Fibroblast of skin of right quadriceps (primary cell): ENCODE measurements at places on chromosomes 4 and X.

DNA sequence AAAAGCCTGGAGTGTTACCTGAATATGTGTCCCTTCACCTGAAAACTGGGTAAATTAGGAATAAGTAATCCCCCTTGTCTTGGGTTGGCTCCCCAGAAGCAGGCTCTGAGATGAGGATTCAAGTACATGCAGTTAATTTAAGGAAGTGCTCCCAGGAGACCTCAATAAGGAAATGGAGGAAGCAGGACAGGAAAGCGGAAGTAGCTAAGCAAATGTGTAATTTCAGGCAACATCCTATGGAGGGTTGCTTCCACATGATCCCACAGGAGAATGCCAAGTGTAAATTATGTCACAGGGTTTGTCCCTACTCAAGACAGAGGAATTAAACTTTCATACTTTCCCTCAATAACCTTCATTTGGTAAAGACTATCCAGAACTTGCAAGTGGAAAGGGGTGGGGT lies 48.1 kb upstream of the ARHGEF6 start:
- no peak for DNase-seq

GRCh38 chr4:10164877-10165283 lies 48.3 kb upstream of the WDR1 start:
- peak; percentile 22 for DNase-seq

DNA sequence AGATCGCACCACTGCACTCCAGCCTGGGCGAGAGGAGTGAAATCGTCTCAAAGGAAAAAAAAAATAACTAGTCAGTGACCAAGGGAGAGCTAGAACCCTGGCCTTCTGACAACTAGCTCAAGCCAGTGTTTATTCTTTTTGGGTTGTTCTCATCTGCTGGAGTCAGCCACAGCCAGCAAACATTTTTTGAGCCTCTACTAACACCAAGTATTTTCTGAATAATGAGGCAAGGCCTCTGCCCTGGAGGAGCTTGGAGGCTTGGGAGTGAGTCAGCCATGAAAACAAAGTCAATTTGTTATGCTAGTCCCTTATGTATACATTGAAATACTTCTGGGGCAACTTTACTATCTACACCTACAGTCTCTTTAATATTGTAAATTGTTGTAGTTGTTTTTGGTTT lies 46.5 kb downstream of the TMA16 start:
- DNase-seq: peak; percentile 66

GRCh38 chrX:6026429-6026828 lies 202.2 kb downstream of the NLGN4X start:
- no peak for DNase-seq

DNA sequence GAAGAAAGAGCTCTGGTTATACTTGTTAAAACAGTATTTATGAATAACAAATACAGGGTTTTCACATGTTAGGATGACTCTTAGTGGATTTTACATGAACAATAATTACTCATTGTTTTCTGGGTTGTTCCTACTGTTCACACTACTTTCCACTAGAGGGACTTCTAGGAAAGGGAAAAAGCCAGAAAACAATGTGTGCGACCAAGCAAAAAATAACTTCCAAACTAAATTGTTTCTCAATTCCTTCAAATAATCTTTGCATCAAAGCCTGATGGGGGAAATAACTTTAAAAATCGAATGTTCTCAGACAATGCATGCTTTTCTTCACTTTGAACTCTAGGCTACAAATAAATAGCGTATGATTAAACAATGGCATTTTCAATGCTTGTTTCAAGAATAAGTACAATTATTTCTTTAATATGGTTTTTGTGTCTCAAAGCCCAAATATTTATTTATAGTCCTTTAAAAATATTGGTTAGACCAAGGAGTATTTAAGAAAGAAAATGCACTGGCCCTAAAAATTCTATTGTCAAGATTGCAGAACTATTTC lies 72.1 kb upstream of the ETNPPL start:
- peak; percentile 66 for DNase-seq

DNA sequence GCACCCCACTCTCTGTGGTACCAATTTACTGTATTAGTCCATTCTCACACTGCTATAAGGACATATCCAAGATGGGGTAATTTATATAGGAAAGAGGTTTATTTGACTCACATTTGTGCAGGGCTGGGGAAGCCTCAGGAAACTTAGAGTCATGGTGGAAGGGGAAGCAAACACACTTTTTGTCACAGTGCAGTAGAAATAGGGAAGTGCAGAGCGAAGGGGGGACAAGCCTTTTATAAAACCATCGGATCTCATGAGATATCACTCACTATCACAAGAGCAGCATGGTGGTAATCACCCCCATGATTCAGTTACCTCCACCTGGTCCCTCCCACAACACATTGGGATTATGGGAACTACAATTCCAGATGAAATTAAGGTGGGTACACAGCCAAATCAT lies 766.9 kb upstream of the PCDH10 start:
- DNase-seq: no peak

GRCh38 chrX:103309860-103310554 lies 783 bp downstream of the BEX2 start:
- DNase-seq: no peak

GRCh38 chr4:159540501-159540900 lies 437.6 kb downstream of the RAPGEF2 start:
- DNase-seq: no peak

GRCh38 chr4:47274901-47275300 lies 188.6 kb downstream of the COMMD8 start:
- no peak for DNase-seq

DNA sequence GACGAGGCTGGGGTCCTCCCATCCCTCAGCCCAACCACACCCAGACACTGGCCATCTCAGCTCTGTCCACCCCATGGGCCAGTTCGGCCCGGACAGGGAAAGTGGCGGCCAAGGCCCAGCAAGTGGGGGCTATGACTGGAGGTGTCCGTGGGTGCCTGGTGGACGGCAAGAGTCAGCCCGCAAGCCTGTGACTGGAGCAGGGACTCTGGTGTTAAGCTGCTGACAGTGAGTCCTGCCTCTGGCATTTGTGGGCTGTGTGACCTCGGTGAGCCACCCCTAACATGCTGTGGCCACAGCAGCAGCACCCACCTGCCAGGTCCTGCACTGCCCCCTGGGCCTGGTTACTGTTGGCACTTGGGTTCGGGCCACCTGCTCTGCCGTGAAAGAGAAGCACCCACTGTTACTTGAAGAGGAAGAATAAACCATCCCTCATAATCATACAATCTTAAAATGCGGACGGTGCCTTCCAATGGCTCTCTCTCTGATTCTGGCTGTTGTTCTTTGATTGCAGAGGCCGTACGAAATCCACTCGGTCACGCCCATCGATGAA lies 252.0 kb downstream of the EVC2 start:
- DNase-seq: no peak

DNA sequence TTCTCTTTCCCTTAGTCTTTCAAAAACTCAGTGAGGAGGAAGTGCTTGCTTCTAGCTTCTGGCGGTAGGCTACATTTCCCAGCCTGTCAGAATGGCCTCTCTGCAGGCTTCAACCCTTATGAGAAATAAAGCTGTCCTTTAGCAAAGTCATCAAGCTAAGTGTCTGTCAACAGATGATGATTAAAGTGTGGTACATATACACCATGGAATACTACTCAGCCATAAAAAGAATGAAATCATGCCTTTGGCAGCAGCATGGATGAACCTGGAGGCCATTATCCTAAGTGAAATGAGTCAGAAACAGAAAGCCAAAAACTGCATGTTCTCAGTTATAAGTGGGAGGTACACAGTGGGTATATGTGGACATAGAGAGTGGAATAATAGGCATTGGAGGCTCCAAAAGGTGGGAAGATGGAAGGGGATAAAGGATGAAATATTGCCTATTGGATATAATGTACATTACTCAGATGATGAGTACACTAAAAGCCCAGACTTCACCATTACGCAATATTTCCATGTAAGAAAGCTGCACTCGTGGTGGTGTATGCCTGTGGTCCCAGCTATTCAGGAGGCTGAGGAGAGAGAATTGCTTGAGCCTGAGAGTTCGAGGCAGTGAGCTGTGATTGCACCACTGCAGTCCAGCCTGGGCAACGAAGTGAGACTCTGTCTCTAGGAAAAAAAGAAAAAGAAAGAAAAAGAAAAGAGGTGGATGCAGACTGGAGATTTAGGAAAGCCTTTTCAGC lies 7.9 kb downstream of the TRIM2 start:
- DNase-seq: peak; percentile 87
